EL (cell line): ENCODE measurements at places on chromosomes 7 and 10.

DNA sequence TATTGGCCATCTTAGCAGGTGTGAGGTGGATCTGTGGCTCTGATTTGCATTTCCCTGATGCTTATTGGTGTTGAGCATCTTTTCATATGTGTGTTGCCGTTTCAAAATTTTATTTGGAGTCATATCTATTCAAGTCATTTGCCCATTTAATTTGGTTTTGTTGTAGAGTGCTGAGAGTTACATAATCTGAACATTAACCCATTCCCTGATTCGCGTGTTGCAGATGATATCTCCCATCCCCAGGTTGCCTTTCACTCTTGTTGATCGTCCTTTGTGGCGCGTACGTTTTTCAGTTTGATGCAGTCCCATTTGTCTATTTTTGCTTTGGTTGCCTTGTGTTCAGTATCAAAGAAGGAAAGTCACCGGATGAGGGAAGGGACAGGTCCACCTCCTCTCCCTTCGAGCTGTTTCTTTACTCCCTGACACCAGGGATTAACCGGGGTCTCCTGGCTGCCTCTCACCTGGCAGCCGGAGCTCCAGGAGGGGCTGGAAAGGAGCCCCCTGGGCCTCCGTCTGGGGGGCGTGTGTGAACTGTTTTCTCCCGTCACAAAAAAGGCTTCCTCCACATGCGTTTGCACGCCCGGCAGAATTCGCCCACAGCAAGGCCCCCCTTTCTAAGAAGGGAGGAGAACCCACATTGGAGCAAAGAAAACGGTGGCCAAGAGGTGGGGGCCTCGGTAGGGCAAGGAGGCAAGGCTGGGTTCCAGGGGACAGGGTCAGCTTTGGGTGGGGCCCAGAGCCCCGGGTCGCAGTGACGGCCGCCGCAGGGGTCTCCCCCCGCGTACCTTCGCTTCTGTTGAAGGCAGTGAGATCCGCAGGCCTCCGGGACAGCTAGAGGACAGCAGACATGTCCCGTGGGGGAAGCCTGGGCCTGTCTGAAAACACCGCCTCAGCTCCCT is 8.3 kb downstream of the MNX1 start:
- no peak for DNase-seq

DNA sequence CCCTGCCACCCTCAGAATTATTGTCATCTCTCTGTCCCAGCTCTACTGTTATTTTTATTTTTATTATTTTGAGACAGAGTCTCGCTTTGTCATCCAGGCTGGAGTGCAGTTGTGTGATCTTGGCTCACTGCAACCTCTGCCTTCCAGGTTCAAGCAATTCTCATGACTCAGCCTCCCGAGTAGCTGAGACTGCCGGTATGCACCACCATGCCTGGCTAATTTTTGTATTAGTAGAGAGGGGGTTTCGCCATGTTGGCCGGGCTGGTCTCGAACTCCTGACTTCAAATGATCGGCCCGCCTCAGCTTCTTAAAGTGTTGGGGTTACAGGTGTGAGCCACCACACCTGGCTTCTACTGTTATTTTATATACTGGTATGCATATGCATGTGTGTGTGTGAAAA is 11.0 kb downstream of the CALHM2 start:
- DNase-seq: peak; percentile 22

- DNase-seq: no peak
These were observed 15.5 kb upstream of the PSMG3 start for GRCh38 chr7:1585142-1585981.

GRCh38 chr7:34501156-34501555 is 156.9 kb upstream of the NPSR1 start:
- no peak for DNase-seq

DNA sequence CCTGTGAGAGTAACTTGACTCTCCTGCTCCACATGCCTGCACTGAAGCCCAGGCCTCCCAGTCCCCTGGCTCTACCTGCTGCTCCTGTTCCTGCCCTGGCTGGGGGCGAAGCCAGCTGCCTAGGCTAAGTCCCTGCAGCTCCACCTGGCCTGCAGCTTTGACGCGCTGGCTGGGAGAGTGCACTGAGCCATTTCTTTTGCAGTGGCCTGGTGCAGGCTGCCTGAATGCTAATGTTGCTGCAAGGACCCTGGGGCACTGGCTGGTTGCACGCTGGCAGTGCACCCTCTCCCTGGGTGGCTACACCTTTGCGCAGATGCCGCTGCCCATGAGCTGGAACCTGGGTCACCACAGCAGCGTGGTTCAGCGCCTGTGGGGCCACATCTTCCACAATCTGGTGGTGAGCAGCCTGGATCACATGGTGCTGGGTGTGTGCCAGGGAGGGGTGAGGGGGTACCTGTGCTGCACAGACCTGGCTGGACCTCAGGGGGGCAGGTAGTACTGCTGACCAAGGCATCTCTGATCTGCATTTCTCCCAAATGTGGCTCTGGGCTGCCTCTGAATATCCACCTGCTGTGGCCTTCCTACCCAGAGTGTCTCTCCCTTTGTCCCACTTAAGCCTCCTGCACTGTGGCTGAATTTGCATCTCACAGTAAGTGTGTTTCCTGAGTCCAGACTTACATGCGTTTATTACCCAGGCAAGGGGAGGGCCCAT is 20.0 kb downstream of the IMPDH1 start:
- no peak for DNase-seq

DNA sequence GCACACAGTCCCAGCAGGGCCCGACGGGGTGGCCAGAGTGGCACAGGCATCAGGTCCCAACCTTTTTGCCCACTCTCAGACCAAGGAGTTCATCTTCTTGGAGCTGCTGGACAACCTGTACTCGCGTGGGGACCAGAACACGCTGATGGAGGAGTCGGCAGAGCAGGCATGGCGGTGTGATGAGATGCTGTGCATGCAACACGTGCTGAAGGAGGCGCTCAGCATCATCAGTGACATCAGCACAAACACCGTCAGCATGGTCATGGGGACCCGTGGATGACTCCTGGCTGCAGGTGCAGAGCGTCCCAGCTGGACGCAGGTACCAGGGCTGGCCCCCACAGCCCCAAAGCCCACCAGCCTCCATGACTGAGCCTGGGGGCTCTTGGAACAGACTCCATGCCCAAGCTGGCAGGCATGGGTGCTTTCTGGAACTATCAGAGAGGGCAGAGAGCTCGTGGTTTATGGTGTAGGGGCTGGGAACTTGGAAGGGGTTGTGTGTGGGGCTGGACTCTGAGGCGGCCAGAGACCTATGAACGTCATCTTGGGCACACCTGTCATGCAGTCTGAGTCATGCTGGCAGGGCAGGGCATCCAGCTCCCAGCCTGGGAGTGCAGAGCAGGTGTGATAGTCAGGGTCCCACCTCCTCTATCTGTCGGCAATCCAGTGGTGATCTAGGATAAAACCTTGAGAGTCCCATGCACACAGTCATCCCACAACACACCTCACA is 8.2 kb upstream of the MTPAP start:
- DNase-seq: no peak

- DNase-seq: no peak
These were observed 105.7 kb upstream of the INSIG1 start for GRCh38 chr7:155191901-155192478.

DNA sequence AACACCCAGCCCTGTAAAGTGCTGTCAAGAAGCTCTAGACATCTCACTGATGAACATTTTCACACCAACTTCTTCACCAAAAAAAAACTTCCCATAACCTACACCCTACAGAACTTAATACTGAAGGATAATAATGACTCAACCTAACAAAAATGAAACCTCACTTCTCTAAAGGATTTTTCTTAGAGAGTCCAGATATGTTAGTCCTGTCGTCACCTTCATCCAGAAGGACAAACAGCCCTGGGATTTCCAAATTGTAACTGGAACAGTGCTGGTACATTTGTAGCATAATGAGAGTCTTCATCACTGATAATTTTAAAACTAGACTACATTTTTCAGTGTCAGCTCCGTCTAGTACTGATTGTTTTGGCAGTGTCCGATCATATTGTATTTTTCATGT is 528.6 kb upstream of the CELF2 start:
- DNase-seq: peak; percentile 0

DNA sequence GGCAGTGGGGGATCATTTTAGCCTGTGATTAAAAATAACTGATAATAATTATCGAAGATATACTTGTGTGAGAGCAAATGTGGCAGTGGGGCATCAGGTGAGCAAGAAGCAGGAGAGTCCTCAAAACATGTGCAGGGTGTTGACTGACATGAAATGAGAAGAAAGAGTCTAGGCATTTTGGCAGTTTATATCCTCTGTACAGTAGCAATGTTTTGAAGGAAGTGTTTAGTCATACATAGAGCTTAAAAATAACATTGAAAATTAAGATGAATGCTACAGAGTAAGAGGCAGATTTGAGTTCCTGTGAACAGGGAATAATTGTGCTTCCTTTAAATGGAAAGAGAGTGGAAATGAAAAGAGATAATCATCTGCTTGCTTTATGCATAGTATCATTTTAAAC is 47.4 kb downstream of the VPS50 start:
- DNase-seq: no peak

GRCh38 chr10:8803992-8804391 is 749.5 kb downstream of the GATA3 start:
- DNase-seq: no peak

GRCh38 chr7:33711231-33712019 is 193.9 kb upstream of the BMPER start:
- no peak for DNase-seq

- DNase-seq: peak; percentile 39
These were observed 54.1 kb downstream of the PLPP4 start for GRCh38 chr10:120511165-120511564.

DNA sequence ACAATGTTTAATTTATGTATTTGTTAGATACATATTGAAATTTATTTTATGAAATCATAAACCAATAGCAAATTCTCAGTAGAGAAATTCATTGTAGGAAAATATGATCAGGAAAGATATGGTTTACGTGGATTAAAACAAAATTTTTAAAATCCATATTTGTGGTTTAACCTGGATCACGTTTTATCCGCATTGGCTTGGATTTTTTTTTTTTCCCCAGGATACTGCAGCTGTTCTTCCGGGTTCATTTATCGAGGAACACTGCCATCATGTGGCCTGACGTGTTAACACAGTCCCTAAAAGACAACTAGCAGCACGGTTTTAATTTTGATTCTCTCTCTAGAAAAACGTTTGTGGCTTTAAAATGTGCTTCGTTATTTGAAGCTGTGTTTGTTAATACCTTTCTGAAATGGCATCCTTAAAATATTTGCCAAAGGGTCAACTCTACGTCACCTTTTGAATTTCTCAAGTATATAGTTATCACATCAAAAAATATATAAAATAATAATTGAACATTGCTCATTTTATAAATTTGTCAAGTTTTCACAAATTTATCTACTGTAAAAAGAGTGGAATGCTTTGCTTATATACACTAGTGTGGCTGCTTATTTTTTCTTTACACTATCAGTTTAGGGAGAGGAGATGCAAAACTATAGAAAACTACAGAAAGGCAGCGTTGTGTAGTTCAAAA is 8.7 kb upstream of the ASB4 start:
- peak; percentile 67 for DNase-seq

DNA sequence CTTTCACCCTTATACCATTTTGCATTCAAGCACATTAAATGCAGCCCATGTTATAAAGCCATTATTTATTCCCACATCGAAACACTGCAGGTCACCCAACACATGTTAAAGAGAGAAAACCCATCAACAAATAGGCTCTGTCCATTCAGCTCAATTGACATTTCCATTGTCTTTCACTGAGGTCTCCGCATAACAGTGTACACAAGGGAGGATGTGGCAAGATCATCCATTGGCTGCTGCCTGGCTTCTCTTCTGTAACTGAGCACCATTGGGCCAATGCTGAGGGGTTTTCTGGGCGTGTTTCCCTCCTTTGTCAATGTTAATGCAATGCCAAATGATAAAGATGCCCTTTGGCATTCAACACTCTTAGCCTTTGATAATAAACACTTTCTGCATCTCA is 278.1 kb upstream of the SP4 start:
- DNase-seq: no peak

DNA sequence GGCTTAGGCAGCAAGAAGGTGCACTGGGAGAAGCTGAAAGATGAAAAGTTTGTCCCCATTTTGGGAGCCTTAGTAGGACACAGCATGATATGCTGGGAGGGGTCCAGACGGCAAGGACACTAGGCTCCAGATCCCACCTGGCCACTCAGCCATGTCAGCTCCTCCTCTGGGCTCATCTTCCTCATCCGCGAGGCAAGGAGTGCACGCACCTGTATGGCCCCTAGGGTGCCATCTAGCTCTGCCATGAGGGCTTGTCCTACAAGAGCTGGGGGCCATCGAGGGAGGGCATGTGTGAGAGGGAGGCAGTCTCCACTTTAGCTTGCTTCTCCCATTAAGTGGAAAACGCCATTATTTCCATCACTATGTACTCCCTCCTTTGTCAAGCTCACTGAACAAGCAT is 136.2 kb upstream of the ADAM12 start:
- DNase-seq: no peak

GRCh38 chr7:7136466-7137381 is 45.6 kb upstream of the C1GALT1 start:
- DNase-seq: no peak

DNA sequence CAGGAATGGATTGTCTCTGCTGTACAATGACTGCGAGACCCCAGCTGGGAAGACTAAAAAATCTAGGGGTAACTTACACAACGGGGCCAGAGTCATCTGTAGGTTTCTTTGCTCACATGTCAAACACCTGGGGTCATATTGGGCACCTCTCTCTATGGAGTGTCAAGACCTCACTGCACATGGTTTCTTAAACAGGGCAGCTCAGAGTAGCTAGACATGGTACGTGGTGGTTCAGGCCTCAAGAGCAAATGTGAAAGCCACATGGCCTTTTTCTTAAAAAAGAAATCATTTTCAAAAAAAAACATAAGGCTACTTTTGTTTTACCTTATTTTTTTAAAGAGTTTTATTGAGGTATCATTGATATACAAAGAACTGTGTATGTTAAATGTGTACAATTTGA is 162.2 kb upstream of the ITGB1 start:
- no peak for DNase-seq

- DNase-seq: no peak
These were observed 33.5 kb downstream of the GDI2 start for GRCh38 chr10:5779730-5780129.

DNA sequence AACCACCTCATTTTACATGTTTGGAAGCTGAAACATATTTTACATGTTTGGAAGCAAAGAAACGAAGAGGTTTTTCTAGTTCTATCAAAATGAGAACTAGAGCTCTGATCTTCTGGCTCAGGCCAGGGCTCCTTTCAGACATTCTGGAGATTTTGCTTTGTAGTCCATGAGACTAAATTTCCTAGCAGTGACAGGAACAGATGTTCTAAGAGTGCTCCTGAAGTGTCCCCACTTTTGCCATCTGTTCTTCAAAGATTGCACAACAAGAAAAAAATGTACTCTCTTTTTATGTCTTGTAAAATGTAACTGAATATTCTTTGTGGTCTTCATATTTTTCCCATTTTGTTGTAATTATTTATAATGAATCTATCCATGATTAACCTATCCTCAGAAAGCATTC is 196.4 kb upstream of the PCLO start:
- no peak for DNase-seq

- DNase-seq: no peak
These were observed 69.9 kb upstream of the MRLN start for GRCh38 chr10:59823111-59823510.

- DNase-seq: no peak
These were observed 2.8 kb downstream of the ARL4A start for GRCh38 chr7:12690041-12690878.

GRCh38 chr7:95011995-95012394 is 104.6 kb downstream of the PPP1R9A start:
- DNase-seq: peak; percentile 15
